Dermis blood vessel endothelial cell (primary cell): ENCODE measurements at places on chromosomes 3 and 15.

DNA sequence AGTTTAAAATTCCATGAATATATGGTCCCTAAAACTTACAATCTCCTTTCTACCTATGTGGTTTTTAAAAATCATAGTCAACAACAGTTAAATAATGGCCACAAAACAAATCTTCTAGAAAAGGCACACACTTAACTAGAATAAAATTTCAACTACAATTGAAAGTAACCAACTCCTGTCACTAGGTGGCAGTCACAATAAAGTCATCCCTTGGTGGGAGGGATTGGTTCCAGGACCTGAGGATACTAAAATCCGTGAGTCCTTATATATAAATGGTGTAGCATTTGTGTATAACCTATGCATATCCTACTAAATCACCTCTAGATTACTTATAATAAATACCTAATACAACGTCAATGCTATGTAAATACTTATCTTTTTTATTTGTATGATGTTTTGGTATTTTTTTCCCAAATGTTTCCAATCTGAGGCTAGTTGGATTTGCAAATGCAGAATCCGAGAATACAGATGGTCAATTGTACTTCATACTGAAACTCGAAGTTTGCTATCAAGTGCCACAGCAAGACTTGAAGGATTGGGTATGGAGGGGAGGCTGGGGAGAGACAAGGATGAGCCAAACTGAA lies 172.6 kb downstream of the FMN1 start:
- peak; percentile 69 for DNase-seq

GRCh38 chr3:24495326-24495994 lies 810 bp upstream of the THRB start:
- DNase-seq: no peak

DNA sequence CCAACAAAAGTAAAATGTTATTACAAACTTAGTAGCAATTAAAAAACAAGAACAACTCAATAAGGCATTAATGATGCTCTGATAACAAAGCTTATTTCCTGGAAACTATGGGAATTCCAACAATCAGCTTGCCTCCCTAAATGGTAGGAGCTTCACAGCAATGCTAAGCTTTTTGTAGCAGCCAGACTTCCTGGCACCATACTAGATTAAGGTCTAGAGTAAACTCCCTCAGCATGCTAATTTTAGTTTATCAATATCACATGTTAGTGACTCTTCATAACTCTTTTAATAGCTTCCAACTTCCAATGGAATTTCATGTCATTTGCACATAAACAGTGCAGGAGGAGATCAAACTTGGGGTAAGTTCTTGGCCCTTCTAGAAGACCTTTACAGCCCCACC lies 782.0 kb downstream of the MCTP2 start:
- no peak for DNase-seq

DNA sequence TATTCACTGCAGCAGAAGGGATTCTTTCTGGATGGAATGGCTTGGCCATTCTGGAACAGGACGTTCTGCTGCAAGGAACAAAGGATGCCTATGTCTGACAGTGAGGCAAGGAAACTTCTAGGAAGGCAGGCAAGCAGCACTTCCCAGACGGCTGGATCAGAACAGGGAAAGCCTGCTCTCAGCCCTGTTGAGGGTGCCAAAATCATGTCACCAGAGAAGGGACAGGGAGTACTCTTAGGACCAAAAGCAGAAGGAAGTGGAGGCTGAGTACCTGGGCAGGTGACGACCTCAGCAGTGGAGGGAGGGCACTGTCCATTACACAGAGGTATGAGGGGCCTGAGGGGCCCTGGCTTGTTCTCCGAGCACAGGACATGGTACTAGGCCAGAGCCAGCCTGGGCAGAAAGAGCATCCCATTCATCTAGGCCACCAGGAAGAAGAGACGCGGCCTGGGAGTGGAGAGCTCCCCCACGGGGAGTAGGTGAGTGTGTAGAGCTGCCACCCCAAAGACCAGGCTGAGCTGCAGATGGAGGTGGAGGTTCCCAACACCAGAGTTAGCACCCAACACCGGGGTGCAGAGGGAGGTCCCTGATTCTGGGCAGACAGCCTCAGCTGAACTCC lies 9.6 kb downstream of the KLF15 start:
- no peak for DNase-seq

GRCh38 chr3:147921051-147921450 lies 511.9 kb downstream of the ZIC1 start:
- DNase-seq: no peak

DNA sequence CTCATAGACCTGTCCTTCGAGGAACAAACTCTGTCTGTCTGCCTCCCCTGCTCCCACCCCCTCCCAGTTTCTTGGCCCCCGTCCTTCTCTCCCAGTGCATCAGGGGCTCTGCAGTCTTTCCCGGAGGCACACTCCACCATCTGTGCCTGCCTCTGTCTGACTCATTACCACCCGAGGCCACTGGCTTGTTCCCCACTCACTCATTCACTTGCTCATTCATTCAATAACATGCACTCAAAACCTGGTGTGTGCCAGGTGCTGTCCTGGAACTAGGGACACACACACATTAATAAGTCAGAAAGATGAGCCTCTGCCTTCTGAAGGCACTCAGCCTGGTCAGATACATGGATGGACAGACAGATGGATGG lies 12.4 kb downstream of the AMIGO3 start:
- DNase-seq: no peak

DNA sequence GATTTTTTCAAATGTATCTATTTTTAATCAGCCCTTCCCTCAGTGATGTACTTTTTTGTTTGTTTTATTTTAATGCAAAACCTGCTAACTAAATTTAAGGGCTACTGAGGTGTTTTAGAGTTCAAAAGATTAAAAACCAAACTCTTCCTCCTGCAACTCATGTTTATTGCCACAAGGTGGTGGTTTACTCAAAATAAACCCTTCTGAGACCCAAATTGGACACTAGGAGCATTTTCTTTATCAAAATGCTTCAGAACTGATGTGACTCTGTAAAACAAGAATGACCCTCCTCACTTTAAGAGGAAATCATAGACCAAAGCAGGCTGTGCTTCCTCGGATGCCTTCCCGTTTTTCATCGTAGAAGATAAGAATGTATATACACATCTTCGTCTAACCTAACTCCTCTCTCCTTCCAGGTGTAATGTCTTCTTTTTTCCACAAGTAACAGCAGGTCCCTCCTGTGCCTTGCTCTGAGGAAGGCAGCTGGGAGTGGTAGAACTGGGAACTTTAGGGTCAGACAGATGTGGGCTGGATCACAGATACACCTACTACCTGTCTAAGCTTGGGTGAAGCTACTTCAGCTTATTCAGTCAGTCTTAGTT lies 2.9 kb upstream of the NME9 start:
- DNase-seq: peak; percentile 56

DNA sequence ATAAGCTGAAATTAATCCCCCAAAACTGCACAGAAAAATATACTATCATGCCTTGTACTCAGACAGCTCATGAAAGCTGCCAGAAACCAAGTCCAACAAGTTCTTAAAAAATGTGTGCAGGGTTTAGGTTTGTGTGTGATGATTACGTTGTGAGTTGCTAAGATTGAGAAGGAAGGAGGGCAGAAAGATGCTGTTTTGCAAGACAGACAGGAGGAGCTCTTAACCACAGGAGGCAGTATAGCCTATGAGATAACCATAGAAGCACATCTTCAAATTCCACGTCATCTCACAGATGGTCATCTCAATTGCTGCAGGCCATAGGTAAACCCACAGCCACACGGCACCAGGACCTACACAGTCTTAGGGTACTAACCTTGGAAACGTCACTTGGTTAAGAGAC lies 191.9 kb downstream of the STT3B start:
- peak; percentile 13 for DNase-seq

DNA sequence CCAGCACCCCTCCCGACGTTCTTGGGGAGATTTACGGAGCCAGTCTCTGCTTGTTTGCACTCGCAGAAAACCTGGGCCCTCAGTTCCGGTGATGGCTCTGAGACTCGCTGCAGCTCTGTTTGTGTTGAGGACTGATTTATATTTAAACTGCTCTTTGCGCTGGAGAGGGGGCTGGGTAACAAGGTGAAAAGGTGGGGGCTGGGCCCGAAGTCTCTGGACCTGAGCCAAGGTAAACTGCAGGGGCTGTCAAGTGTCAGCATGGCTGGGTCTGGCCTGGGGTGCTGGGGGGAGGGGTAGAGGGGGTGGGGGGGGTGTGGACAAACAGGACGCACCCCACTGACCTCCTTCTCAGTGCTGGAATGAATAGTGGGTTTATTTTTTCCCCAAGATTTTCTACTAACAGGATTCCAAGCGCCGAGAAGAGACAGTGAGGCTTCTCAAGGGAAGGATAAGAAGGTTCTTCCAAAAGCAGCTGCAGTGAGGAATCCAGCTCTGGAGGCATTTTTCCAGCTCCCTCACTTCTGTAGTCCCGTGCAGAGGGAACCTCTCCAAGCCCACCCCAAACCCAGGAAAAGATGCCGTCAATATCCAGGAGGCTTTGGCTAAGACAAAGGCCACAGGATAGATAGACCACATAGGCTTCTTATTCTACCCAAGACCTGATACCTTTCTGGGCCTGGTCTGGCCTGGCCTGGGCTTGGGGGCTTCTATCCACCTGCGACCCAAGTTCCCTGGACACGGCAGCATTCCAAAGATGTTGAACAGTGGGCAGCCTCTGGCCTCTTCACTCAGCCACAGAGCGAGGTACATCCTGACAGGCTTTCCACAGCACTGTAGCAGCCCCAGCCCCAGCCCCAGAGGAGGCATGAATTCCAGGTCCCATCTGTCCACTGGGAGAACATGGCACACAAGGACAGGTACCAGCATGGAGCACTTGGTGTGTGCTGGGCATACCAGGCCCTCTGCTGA lies 938 bp upstream of the SLCO2A1 start:
- DNase-seq: peak; percentile 10

DNA sequence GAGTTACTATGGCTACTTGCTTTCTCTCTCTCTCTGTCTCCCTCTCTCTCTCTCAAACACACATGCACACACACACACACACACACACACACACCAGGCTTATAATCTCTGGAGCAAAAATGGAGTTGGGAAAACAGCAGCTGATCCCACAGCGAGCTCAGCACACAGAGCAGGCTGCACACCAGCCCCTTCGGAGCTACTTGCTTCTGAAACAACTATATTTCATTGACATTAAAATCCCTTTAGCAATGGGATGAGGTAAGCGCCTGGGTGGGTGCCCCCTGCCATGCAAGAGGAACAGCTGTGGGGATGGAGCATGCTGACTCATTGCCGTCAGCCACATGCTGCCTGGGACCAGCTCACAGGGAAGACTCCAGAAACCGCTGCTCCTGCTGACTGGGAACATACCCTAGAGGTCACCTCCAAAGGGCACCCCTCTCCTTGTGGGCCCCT lies 45.7 kb downstream of the B3GNT5 start:
- peak; percentile 45 for DNase-seq

- no peak for DNase-seq
These were observed 8.8 kb downstream of the NUP210 start for GRCh38 chr3:13411186-13411860.

GRCh38 chr3:137103739-137104138 lies 146.0 kb downstream of the IL20RB start:
- DNase-seq: no peak

DNA sequence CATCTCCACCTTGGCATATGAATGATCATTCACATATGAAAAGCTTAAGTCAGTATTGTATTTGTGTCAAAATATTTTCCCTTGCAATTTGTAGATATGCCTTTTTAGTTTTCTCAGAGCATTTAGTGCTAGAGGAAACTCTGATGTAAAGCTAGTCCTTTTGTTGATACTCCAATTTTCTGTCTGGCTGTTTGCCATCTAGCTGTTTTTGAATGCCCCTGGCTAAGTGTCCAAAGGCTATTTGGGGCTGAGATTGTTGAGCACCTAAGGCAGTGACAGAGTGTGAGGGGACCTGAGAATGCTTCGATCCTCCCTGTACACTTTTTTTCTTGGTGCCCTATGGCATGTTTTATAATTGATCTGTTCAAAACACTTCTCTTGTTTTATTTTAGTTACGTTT lies 3.1 kb downstream of the SLC51B start:
- DNase-seq: no peak

DNA sequence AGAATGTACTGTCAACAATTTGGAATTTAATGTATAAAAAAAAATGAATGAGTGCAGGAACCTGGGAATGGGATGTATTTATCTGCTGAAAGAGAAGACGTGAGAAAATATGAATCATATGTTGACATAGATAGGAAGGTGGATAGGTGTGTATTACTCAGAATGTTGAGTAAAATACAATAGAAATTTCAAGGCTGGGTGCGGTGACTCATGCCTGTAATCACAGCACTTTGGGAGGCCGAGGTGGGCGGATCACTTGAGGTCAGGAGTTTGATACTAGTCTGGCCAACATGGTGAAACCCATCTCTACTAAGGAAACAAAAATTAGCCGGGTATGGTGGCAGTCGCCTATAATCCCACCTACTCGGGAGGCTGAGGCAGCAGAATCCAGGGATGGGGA lies 202.8 kb downstream of the CADM2 start:
- no peak for DNase-seq

DNA sequence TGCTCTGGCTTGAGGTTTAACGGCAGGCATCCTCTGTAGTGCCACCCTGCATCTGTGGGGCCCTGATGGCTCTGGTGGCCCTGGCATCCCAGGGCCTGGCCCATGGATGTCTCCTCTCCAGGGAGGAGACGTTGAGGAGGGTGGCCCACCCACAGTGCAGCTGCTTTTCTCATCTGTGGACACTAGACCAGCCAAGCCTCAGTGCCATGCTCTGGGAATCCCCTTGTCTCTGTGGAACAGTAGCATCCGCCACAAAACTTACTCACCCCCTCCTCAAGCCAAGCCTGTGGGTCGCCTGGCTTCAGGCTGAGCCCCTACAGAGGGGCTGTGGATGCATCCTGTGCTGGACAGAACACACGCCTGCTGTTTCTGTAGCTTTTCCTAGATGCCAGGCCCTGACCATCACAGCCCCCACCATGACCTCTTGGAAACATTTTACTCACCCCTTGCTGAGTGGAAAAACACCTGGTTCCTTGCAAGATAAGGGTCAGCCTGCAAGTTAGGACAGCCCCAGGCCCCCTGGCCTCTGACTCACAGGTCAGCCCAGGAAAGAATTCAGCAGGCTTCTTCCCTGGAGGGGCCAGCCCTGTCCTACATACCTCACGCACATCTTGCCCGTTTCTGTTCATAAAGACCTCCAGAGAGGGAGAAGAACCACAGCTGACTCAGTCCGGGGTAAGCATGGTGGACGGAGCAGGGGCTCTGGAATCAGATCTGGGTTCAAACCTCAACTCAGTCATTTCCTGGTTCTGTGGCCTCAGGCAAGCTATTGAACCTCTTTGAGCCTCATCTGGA lies 19.0 kb downstream of the PAK6 start:
- DNase-seq: no peak

GRCh38 chr3:143881095-143881494 lies 32.8 kb upstream of the SLC9A9 start:
- DNase-seq: peak; percentile 11

- DNase-seq: no peak
These were observed 5.9 kb downstream of the ATP8B4 start for GRCh38 chr15:50113187-50113505.
